HEK293T (cell line): ENCODE measurements at places on chromosomes 1 and 21.

DNA sequence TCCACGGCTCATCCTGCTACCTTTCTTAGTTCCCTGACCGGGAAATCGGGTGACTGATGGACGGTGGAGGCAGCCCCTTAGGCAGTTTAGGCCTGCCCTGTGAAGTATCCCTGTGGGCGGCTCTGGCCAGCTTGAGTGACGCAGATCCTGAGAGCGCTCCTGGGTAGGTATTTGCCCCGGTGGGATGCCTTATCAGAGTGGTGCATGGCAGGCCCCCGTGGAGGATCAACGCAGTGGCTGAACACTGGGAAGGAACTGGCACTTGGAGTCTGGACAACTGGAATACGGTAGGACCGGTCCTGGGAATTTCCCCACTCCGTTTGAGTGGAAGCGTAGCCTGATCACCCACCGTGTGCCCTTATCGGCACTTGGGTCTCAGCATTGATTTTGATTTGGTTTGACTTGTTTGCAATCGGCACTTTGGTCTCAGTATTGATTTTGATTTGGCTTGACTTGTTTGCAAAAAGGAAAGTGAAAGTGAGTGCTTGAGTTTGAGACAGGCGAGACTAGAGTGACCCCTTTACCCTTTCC lies 15.2 kb downstream of the PLA2G2F start:
- DNase-seq: no peak

DNA sequence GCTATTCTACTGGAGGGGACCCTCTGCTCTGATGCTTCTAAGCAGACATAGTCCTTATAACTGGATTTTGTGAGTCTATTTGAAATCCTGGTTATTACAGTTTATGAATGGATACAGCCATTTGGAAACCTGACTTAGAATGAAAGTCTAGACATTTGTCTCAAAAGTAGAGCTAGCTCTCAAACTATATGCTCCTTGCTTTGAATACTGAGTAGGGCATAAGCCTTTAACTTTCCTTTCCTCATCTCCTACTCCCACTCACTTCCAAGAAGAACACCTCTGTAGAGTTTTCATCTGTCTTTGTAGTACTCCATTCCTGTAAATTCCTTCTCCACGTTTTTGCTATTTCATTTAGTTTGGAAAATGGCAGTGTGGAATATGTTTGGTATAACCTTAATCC lies 9.0 kb upstream of the ARID1A start:
- DNase-seq: no peak

GRCh38 chr21:37166733-37167132 lies 93.7 kb downstream of the TTC3 start:
- no peak for DNase-seq

- DNase-seq: no peak
These were observed 18.0 kb downstream of the NTPCR start for GRCh38 chr1:232968391-232968790.

DNA sequence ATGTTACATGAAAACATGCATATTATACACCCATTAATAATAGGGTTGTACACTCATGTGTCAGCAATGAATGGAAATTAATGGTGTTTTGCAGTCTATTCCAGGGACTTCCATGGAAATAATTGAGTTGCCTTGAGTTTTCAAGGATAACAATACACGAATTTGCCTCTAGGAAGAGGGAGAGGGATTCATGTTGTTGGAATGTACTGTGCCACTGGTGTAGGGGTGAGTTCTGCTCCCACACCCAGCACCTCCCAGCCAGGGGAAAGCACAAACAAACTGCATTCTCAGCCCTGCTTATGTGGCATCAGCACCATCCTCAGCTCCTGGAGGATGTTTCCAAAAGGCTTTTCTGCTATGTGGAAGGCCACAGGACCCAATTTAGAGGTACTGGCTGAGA lies 57.8 kb downstream of the BCAR3 start:
- no peak for DNase-seq

- DNase-seq: peak; percentile 71
These were observed 540 bp downstream of the ARHGEF2 start for GRCh38 chr1:155977690-155978324.

DNA sequence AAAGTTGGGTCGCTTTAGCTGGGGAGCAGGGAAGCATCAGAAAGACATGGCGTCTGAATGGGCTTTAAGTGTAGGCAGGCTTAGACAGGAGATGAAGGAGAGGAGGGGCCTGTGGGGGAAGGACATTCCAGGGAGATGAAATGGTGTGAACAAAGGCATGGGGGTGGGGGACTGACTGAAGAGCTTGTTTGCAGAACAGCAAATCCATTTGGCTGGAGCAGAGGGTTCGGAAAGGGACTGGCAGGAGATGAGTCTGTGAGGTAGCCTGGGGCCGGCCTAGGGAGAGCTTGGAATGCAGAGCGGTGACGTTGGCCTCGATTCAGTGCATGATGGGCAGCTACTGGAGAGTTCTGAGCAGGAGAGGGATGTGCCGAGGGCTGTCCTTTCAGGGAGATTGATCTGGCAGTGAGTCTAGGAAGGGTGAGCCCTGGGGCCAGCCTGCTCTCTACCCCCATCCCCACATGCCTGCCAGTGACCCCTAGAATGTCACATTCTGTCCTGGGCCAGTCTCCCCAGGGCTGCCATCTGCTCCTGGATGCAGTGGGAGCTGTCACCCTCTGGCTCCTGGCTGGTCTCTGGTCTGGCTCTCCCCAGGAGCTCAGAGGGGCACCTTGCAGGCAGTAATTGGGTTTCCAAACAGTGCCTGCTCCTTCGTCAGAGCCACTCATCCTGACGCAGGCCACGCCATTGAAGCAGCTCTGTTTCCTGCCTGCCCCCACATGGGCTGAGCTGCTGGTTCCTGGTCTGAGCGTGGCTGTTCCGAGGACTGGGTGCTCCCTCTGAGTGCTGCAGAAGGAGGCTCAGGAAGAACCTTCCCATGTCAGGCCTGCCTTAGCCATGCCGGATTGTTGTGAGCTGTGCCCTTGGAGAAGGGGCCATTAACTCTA lies 22.3 kb upstream of the TMEM222 start:
- no peak for DNase-seq
